ENCODE measurements at places on chromosomes 1 and 21.

GRCh38 chr1:26998429-26999300, 5.2 kb downstream of the TRNP1 start:
- no peak for DNase-seq

GRCh38 chr1:15525050-15526020, 1.3 kb upstream of the DNAJC16 start:
- DNase-seq, result peak; percentile 99

GRCh38 chr1:172255223-172255560, 165.3 kb upstream of the C1orf105 start:
- DNase-seq, result no peak

- DNase-seq, result no peak
Measured at GRCh38 chr1:99661780-99662179, 15.9 kb downstream of the PALMD start.

DNA sequence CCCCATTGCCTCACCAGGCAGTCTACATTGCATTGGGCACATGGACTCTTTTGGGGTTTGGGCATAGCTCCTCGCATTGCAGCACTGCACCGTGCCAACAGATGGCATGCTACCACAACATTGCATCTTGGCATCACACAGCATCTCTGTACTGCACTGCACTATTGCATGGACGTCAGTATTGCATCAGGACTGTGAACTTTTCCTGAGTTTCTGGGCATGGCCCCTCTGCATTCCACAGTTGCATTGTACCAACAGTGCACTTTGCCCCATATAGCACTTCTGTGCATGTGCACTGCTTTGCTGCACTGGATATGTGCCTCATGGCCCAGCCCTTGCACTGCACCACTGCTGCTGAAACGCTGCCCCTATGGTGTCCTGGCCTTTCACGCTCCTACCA, 9.6 kb downstream of the PTPRU start:
- peak; percentile 29 for DNase-seq

DNA sequence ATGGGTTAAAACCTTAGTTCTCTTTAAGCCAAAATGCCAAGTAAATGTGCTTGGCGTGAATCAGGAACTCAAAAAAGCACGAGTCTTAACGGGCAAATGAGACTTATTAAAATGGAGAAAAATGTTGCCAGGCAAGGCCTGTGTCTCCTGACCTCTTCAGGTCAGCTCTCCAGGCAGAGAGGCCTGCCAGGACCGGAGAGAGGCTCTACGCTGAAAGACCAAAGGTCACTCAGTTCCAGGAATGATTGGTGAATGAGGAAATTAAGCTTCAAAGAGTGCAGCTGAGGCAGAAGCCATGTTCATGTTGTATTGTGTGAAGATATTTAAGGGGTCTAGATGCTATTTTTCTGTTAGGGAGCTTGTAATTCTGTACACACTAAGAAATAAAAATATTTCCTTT, 66.6 kb downstream of the SPAG17 start:
- no peak for DNase-seq

- peak; percentile 21 for DNase-seq
Measured at GRCh38 chr1:8303141-8303540, 14.8 kb upstream of the SLC45A1 start.

DNA sequence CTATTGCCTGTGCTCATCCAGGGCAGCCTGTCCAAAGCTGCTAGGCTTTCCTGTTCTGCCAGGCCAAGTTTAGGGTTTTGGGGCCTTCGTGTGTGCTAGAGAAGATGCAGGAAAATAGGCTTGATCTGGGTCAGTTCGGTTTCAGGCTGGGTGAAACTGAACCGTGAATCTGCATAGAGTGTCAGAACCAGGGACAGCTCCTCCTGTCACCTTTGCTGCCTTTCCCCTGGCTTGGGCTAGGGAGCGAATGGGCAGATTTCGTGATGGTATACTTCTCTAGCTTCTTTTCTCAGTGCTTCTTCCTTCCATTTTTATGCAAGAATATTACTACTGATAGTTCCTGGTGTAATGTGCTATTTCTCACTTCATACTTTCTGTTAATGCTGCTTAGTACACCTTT, 6.0 kb upstream of the AGO1 start:
- no peak for DNase-seq

DNA sequence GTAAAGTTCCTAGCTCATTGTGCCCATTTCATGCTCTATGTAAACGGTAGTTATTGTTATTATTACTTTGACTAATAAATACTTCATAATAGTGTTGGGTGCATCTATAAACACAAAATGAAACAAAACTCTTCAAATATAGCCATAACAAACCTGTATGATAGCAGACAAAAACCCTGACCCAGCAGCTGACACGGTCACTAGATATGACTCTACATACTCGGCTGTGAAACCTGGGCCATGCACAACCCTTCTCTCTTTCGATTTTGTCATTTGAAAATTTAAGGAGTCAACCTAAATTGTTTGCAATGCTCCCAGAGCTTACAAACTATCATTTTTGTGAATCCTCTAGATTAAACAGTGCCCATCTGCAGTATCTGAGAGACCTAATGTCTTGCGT, 8.0 kb upstream of the RGS13 start:
- no peak for DNase-seq

DNA sequence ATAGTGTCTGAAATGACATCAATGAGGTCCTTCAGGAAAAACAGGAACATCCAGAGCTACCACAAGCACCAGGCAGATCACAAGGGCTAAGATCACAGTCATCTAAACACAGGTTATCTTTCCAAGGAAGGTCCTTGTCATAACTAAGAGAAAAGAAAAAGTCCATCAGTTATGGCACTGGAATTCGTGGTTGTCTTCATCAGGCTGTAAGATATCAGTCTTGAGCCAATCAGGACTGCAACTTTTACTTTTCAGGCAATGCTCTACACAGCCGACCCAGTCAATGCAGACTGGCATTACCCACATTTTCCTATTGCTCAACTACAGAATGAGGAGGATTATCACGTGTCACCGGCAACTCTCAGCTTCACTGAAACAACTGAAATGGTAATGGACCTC, 26.4 kb downstream of the SORT1 start:
- DNase-seq, result no peak

DNA sequence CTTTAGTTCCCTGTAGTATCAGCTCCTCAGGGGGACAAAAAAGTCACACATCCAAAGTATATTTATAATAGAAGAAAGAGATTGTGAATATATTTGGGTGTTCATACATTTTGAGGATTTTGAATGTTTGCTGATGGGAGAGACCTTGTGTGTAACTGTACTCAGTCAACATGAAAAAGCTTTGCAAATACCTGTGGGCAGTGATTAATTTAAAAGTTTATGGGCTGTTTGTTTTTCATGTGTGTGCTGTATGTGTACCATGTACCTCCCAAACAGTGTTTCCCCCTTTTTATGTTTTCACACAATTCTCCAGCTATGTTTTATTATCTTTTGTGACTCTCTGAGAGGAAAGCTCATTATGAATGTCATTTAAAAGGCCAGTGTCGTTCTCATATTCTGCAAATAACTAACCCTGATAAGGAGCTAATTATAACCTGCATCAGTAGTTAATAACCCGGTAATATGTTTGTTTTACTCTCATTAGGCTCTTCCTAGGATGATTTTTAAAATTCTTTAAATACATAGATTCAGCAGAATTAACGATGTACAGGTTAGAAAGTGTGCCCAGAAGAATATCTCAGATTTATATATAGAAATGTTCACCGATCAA, 271.5 kb downstream of the NFIA start:
- DNase-seq, result no peak
